ENCODE measurements at places on chromosomes 16 and 17. TPM values are rescaled to one million over a fixed set of nuclear protein-coding genes. Genes with fewer than 3 reads are reported as not detected.

Gene BCAS3
- 22.2 TPM for total RNA-seq

Gene FKBP10
- 293 TPM for total RNA-seq

Gene FZD2
- 7.7 TPM for total RNA-seq

Gene ELMO3
- 0.28 TPM for total RNA-seq

Gene FAM171A2
- total RNA-seq, result 2.3 TPM

Gene LGALS9B
- total RNA-seq, result not detected

Gene TUBB3
- total RNA-seq, result 128 TPM

Gene HBA2
- not detected for total RNA-seq

Gene TNP2
- not detected for total RNA-seq

Gene PROCA1
- total RNA-seq, result 1.0 TPM

Gene TP53TG3
- not detected for total RNA-seq

Gene GSG1L
- total RNA-seq, result under 0.01 TPM

Gene ZNF205
- total RNA-seq, result 11.8 TPM

Gene CA5A
- not detected for total RNA-seq

Gene KIF19
- total RNA-seq, result under 0.01 TPM

Gene CREBBP
- 16.6 TPM for total RNA-seq

Gene NPTX1
- 1.7 TPM for total RNA-seq

Gene ZNF23
- 10.2 TPM for total RNA-seq

Gene OR1E2
- not detected for total RNA-seq

Gene NPIPA3
- 0.57 TPM for total RNA-seq

Gene PIK3R6
- not detected for total RNA-seq

Gene TAF1C
- total RNA-seq, result 9.3 TPM

Gene KRTAP4-9
- total RNA-seq, result not detected

Gene C16orf82
- not detected for total RNA-seq

Measured in smooth muscle cell of bladder (primary cell).